ENCODE measurements at places on chromosomes 11 and 22. TPM values are rescaled to one million over a fixed set of nuclear protein-coding genes. Genes with fewer than 3 reads are reported as not detected.

DNA sequence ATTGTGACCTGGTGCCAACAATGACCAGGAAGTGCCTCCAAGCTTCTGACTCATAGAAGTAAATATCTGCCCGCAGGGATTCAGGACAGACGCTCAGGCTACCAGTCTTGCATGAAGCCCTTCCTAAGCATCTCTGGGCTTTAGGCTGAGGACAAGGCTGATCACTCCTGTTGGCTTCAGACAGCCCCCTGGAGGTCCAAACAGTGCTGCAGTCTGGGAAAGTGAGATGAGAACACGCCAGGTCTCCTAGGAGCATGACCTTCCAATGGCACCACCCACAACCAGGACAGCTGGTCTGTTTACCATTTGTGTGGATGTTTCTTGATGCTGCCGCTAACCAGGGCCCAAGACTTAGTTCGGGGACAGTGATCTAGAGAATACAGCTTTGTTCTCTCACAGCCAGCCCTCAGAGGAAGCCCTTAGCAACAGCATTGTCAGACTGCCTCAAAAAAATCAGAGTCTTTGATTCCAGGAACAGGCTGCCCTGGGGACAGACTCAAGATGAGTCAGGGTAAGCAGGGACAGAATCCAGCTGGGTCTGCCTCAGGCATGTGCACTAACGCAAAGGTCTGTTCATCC is 111.2 kb downstream of the ZNF280B start:
- no peak for DNase-seq

DNA sequence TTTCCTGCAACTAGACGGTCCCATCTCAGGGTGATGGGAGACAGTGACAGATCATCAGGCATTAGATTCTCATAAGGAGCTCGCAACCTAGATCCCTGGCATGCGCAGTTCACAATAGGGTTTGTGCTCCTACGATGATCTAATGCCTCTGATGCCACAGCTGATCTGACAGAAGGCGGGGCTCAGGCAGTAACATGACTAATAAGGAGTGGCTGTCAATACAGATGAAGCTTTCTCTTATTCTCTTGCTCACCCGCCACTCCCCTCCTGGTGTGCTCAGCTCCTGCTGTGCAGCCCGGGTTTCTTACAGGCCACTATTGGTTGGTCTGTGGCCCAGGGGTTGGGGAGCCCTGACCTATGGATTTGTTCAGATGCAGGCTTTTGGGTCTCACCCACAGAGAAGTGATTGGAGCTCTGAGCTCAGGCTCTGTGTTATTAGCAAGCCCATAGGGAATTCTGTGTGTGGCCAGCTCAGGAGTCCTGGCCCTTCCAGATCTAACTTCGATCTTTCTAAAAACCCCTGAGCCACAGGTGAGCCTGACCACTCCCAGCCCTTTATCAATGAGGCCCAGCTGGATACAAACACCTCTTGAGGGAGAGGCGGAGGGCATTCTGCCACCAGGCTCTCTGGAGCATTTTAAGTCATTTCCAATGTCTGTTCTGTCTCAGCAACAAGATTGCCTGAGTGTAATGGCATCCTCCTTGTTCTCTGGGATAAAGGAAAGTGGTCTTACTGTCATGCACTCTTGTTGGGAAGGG is 351.8 kb downstream of the BUD13 start:
- DNase-seq, result no peak

DNA sequence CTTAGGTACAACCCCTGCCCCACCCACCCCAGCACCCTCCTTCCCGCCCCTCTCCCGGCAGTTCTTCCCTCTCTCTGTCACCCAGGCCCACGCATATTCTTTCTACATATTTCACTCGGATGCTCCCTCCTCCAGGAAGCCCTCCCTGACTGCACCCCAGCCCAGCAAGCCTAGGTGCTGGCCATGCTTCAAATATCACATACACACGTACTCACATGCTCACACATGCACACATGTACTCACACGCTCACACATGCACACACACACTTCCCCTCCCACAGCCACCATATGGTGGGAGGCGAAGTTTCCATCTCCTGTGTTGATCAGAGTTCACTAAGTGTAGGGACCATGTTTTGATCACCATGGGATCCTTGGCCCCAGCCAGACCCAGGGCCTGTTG is 90.4 kb downstream of the WNT7B start:
- peak; percentile 34 for DNase-seq

The GLB1L2 gene
- 4.9 TPM for total RNA-seq

The FOLR3 gene
- 29.0 TPM for total RNA-seq

The CD3G gene
- 6.5 TPM for total RNA-seq

The C11orf86 gene
- not detected for total RNA-seq

GRCh38 chr22:36902143-36902926 is 11.1 kb upstream of the CSF2RB start:
- DNase-seq, result no peak

DNA sequence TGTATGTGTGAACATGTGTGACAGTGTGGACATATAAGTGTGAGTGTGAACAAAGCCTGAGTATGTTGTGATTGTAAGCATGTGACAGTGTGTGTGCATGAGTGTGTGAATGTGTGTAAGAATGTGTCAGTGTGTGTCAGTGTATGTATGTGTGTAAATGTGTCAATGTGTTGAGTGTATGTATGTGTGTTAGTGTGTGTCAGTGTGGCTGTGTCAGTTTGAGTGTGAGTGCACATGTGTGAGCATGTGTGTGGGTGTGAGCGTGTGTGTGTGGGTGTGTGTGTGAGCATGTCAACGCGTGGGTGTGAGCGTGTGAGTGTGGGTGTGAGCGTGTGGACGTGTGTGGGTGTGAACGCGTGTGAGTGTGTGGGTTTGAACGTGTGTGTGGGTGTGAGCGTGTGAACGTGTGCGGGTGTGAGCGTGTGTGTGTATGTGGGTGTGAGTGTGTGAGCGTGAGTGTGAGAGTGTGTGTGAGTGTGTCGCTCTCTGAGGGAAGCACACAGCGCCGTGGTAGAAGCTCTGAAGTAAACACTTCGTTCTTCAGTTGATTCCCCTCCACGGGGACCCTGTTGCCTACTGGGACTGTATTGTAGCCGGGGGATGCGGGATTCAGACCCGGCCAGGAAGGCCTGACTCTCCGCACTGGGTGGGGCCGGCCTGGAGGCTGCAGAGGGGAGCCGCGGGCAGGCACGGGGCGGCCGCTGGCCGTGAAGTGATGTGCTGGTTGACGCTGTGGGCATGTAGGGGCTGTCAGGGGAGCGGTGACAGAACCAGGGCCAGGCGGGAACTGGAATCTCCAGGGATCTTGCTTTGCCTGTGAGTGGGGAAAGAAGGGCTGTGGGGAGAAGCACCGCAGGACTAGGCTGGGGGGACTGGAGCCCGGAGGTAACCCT is 21.1 kb downstream of the RPS6KA4 start:
- no peak for DNase-seq

DNA sequence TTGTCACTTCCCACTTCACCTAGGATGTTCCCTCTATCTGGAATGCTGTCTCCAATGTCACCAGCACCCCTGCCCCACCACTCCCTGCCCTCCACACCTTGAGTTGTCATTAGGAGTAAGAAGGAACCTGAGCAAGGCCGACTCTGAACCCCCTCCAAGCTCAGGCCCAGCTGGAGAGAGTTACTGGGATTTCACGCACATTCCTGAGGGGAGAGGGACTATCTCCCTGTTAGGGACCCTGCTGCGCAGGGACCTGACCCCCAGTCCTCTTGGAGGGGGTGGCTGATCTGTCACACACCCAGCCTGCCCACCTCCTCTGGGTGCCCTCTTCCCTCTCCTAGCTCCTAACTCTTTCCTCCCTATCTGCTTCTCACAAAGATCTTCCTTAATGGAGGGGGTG is 81.7 kb downstream of the NECTIN1 start:
- no peak for DNase-seq

- DNase-seq, result no peak
Observed at GRCh38 chr11:36578458-36578857, 10.7 kb downstream of the RAG1 start.

The POU2AF2 gene
- total RNA-seq, result not detected

GRCh38 chr11:82858556-82859091 is 41.6 kb downstream of the PRCP start:
- DNase-seq, result no peak

DNA sequence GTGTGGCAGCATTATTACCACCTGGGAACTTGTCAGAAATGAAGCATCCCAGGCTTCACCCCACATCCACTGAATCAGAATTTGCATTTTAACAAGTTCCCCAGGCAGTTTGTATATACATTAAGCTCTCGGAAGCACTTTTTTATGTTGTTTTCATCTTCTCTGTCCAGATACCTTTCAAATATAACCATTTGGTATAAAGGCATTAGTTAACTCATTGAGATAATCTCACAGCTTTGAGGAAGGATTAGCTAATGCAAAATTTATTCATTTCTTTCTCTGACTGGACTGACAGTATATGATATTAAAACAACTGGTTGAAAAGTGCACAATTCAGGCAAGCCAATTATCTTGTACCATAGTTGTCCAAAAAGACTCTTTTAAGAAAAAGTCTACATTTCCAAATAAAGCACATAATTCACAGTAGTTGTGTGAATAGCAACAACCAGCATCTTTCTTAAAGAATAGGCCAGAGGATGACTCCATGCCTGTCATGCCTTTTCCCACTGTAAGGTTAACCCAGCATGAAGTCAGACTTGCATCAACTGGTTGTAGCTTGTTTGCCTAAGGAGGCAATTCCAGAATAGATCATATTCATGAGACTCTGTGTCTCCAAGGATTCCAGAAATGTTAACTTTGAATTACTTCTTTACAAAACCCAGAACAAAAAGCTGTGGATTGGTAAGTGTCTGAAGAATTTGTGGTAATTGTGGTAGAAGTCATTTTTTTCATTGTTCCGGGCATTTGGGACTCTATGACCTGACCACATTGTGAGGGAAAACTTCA is 254.3 kb upstream of the SESN3 start:
- DNase-seq, result no peak

DNA sequence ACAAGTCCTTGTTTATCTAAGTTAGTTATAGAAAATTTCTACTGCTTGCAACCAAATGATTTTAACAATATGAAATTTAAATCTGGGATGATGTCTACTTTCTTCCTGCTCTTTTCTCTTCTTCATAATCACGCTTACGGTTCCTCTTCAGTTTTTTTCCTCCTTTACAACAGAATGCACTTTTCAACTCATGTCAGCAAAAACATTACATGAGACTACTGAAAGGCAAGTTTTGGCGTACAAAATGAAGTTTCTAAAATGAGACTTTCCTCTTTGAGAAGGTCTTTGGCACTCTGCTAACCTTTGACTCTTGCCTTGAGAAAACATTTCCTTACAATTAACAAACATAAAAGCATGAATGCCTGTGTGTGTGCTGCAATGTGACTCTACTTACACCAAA is 23.3 kb downstream of the TMEM123 start:
- no peak for DNase-seq

The P4HA3 gene
- total RNA-seq, result 0.96 TPM

The OR8D1 gene
- not detected for total RNA-seq

DNA sequence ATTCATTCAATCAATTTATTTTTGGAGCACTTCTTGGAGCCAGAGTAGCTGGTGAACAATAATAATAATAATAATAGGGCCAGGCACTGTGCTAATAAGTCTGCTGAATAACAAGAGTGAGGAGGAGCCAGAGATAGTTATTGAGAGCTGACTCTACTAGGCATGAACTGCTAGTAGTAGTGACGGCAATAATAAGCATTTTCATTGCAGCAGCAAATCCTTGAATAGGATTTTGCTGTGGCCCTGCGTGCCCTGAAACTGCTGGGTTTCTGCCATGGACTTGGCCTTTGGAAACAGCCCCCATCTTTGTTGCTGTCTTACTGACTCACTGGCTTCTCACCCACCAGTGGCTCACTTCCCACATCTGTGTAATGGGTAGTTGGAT is 545.9 kb downstream of the MIAT start:
- DNase-seq, result no peak

GRCh38 chr22:29342177-29342576 is 26.7 kb upstream of the RASL10A start:
- DNase-seq, result no peak

GRCh38 chr11:61834278-61835048 is 6.4 kb downstream of the FADS2 start:
- DNase-seq, result no peak

The APOA1 gene
- total RNA-seq, result 5.4 TPM

The CECR2 gene
- 7.2 TPM for total RNA-seq

GRCh38 chr11:59418156-59418555 is 8.1 kb downstream of the OR5A2 start:
- DNase-seq, result no peak

The OR5AS1 gene
- not detected for total RNA-seq

The UBQLN3 gene
- 0.14 TPM for total RNA-seq

GRCh38 chr11:8694137-8694536 is 11.5 kb downstream of the RPL27A start:
- no peak for DNase-seq

GRCh38 chr11:133386262-133386661 is 146.0 kb downstream of the OPCML start:
- DNase-seq, result no peak

The OR5P2 gene
- 1.3 TPM for total RNA-seq

DNA sequence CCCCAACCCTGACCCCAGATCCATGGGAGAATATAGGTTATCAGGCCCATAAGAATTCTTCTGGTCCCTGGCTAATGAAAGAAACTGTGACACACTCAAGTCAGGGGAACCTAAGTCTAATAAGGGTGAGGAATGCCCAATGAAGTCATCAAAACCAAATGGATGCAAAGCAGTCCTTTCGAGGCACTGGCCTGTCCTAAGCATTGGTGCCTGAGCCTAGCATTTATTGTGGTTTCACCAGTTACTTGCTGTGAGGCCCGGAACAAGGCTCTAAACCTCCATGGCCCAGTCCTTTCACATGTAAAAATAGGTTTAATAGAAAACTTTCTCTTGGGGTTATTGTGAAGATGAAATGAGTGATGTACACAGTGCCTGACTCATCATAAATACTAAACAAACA is 712.6 kb downstream of the DLG2 start:
- no peak for DNase-seq

DNA sequence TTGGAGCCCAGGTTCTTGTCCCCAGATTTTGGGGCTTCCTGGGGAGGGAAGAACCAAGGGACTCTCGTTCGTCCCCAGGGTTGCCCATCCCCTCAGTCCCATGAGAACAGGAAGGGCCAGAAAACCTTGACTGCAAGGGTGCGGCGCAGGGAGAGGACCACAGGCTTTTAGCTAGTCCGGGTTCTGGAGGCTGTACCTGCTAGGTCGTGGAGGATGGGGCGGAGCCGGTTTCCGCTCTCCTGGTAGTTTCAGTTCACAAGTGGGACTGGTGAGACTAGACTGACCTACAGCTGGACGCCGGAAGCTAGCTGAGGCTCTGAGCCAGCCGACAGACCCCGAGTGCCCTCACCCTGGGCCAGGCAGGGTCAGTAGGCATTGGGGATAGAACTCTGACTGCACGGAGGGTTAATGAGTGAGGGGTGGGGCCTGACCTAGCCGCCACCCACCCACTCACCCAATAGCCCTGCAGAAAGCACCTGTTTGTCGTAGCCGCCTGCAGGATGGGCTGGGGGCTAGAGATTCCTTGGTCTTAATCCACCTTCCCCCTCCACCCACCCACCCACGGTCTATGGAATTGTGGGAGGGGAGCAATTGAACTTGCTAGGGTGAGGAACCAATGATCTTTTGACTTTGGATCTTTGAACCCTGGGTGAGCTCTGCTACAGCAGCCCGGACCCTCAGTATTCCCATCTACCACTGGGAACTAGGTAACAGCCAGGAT is 1.5 kb downstream of the MAFF start:
- DNase-seq, result peak; percentile 85

Data from upper lobe of right lung (tissue), 1 donor.